SHP77 (cell line): ENCODE measurements at places on chromosomes 11 and 22.

DNA sequence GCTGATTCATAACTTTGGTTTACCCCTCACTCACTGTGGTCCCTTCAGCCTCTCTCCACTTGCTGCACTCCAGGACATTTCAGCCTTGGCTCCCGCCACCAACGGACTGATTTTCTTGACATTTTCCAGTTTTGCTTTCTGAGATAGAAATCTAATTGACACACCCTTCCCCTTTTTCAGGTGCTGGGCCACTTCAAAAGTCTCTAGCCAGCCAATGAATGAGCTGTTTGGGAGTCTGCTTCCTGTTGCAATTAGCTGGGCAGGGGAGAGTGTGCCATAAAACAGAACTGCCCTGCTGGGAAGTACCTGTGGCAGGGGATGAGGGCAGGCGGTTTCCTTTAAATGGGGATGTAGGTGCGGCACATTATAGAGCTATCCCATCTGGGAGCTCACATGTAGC, 21.1 kb upstream of the PLET1 start:
- DNase-seq = no peak

DNA sequence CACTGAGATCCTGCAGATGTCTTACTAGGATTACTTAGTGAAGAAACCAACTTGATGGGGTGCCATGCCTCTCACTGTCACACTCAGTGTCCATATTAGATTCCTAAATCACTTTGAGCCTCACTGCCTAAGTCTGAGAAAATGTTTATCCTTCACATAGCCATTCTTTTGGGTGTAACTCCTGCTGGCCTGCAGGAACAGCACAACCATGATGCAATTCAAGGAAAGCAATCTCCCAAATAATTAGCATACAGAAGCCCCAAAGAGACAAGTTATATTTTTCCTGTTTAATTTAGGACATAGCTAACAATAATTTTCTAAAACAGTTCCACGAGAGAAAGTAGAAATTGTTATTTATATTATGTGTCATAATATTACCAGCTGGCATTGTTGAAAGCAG, 655.5 kb downstream of the KCNA4 start:
- DNase-seq = no peak

- no peak for DNase-seq
Observed at GRCh38 chr22:37214731-37215030, 2.4 kb upstream of the SSTR3 start.

- no peak for DNase-seq
Observed at GRCh38 chr11:117860139-117860538, 16.3 kb downstream of the FXYD6 start.

DNA sequence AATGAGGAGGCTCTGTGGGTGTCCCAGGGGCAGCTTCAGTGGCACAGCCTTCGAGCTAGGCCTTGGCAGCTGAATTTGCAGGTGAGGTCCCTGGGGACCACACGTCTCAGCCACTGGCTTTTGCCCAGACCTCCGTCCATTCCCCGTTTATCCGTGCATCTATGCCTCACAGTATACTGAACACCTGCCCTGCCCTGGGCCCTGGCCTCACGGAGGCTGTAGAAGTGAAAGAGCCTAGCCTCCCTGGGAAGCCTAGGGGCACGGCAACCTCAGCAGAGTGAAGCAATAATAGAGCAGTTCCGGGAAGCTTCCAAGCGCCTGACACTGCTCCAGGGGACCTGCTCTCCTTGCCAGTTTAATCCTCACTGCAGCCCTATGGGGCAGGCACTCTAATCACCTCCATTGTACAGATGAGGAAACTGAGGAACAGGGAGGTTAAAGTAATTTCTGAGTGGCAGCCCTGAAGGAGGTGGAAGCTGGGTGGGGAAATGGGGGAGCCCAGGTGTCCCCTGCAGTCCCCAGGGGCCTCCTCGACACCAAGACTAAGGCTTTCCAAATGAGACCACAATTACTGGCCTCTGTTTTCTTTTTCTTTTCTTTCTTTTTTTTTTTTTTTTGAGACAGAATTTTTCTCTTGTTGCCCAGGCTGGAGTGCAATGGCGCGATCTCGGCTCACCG, 2.7 kb upstream of the NFAM1 start:
- DNase-seq = no peak

DNA sequence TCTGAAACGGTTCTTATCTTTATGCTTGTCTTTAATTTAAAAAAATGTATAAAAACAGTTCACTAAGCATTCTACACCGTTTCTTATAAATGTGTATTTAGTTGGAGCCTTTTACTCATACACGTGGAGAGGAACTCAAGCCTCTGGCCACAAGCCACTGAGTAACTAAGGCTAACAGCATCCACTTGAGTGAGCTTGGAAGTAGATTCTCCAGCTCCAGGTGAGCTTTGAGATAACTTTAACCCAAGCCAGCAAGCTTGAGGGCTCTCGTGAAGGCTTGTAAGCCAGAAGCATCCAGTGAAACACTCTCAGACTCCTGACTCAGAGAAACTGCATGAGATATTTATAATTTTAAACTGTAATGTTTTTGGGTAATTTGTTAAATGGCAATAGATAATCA, 82.6 kb downstream of the ARHGAP20 start:
- DNase-seq = no peak
